ENCODE measurements at places on chromosomes 11 and 22.
A peak's percentile ranks its signal among the peaks of the same experiment; 100 is the strongest.

- no peak for DNase-seq
Measured at GRCh38 chr11:116466191-116466590, 306.6 kb downstream of the BUD13 start.

GRCh38 chr22:35008213-35008612 is 57.7 kb upstream of the ISX start:
- no peak for DNase-seq

DNA sequence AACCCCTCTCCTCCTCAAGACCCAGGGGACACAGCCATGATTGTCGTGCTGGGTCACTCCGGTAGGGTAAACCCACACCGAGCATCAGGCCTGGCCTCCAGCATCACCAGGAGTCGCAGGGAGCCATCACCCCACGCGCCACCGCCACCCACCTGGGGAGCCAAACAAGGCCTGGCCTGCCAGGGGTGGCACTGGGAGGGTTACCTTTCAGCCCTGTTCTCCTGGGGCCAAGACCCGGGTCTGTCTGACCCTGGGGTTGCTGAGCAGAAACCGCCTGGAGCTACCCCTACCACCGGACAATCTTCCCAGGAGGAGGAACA is 39.3 kb upstream of the NNMT start:
- DNase-seq = no peak

- no peak for DNase-seq
Measured at GRCh38 chr11:17206463-17206862, 1.3 kb downstream of the PIK3C2A start.

DNA sequence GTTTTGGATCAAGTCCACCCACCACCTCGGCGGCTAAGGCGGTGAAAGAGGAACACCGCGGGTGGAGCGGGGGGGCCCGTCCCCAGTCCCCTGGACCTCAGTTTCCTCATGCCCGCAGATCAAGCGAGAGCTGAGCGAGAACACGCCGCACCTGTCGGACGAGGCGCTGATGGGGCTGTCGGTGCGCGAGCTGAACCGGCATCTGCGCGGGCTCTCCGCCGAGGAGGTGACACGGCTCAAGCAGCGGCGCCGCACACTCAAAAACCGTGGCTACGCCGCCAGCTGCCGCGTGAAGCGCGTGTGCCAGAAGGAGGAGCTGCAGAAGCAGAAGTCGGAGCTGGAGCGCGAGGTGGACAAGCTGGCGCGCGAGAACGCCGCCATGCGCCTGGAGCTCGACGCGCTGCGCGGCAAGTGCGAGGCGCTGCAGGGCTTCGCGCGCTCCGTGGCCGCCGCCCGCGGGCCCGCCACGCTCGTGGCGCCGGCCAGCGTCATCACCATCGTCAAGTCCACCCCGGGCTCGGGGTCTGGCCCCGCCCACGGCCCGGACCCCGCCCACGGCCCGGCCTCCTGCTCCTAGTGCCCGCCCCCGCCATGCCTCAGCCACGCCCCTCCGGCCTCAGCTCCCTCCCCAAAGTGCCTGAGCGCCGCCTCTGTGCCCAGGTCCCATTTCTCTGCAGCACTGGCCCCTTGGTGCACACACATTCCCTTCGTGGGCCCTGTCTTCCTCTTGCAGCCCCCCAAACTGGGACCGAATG is 12.7 kb downstream of the MAFF start:
- peak; percentile 73 for DNase-seq

Measured in fibroblast of skin of right quadriceps (primary cell).